Heart right ventricle (tissue), 16 donors: ENCODE measurements at places on chromosomes 6 and 20. TPM values are rescaled to one million over a fixed set of nuclear protein-coding genes. Genes with fewer than 3 reads are reported as not detected.

GRCh38 chr6:5809450-5809849, 197.3 kb downstream of the NRN1 start:
- no peaks in the 10 kb centered on the region for H3K36me3 ChIP-seq
- no peaks in the 10 kb centered on the region for H3K4me1 ChIP-seq
- no peak for DNase-seq
- H3K27me3 ChIP-seq, result no peaks in the 10 kb centered on the region
- no peak overlapping the region for H3K27ac ChIP-seq

The SNAP91 gene
- total RNA-seq, result 3.1 TPM

GRCh38 chr6:154482858-154483257, 27.6 kb downstream of the CNKSR3 start:
- H3K27me3 ChIP-seq, result no peaks in the 10 kb centered on the region
- H3K4me1 ChIP-seq, result peaks cover 39% of the 10 kb centered on the region
- H3K4me3 ChIP-seq, result no peak overlapping the region
- no peaks in the 10 kb centered on the region for H3K36me3 ChIP-seq
- H3K27ac ChIP-seq, result peak overlapping the region; percentile 70

DNA sequence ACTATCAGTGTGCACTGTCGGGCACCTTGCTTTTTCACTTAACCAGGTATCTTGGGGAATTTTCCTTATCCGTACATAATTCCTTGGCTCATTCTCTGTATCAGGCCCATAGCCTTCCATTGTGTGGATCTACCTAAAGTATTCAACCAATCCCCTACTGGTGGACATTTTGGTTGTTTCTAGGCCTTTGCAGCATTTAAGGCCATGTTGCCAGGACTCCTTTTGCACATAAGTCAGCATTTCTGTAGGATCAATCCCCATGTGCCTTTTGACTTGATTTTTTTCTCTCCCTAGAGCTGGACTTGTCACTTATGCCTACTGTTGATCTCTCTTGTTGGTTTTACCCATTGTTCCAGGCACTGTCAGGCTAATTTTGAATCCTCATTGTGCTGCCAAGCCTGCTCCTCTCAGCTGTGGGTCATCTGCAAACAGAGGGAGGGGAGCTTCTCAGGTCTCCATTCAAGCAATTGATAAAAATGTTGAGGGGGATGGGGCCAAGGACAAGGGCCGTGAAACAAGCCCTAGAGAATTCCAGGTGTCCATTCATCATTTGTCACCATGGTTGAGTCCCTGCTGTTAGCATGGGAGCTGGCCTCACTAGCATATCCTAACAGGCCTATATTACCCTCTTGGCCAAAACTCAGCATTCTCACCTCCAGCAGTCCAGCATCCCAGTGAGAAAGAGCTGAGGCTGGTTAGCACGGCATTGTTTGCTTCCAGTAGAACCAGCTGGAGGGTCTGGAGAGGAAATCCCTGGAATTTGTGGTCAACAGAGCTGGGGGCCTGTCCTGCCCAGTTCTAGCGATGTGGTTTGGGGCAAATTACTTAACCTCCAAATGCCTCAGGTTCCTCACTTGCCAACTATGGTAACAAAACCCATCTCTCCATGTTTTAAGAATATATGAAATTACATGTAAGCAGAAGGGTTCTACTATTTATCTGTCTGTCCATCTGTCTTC, 178.4 kb downstream of the MRPL14 start:
- DNase-seq, result no peak
- no peaks in the 10 kb centered on the region for H3K27me3 ChIP-seq
- no peak overlapping the region for H3K4me3 ChIP-seq
- peaks cover 23% of the 10 kb centered on the region for H3K4me1 ChIP-seq

DNA sequence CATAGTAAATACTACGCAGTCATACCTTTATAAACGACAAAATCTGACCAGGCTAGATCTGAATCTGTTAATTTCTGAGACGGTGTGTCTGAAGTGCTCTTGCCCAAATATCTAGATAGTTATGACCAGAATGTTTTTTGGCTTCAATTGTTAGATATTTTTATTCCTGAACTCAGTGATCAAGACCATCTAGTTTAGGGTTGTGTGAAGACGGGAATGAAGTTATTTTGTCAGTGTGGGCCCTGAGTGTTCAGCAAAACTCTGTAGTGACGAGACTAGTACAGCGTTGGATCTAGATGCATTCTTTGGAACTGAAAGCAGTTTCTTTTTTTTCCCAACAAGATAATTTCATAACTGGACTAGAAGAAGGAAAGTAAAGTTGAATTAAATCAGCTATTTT, 3.1 kb downstream of the STXBP5 start:
- H3K4me3 ChIP-seq, result peak overlapping the region; percentile 26
- H3K4me1 ChIP-seq, result peaks cover 39% of the 10 kb centered on the region
- DNase-seq, result no peak
- no peaks in the 10 kb centered on the region for H3K36me3 ChIP-seq

DNA sequence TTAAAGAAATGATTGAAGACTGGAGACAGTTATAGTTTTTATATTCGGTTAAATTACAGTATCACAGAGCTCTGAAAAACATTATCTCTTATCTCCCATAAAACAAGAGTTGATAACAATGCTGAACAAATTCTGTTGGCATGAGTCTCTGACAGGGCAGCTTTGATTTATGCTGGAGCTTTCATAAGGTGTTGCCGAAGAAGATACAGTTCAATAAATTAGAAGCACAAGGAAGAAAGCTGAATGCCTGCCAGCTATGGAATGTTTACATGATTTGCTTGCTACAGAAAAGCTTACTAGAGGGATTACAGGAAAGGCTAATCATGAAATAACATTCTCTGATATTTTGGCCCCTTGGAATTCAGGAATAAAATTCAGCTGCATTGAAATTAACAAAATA, 431.9 kb upstream of the GJE1 start:
- no peak for DNase-seq
- H3K27me3 ChIP-seq, result no peaks in the 10 kb centered on the region
- no peak overlapping the region for H3K27ac ChIP-seq
- H3K4me1 ChIP-seq, result no peaks in the 10 kb centered on the region
- no peak overlapping the region for H3K4me3 ChIP-seq

DNA sequence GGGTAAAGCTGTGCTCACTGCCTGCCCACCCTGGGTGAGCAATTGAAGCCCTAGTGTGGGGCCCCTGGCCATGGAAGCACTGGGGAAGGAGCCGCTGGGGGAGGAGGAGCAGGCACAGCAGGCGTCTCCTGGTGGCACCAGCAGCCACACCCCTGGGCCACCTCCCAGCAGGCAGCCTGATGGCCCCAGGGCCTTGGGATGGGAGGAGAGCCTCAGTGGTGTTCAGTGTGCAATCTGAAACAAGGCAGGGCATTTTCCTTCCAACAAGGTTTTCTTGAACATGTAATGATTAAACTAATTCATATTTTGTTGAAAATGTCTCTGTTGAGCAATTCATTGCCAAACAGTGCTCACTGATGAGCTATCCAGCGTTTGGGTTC, 151.0 kb downstream of the ZDHHC14 start:
- H3K4me1 ChIP-seq, result peaks cover 8% of the 10 kb centered on the region
- H3K4me3 ChIP-seq, result no peak overlapping the region
- no peaks in the 10 kb centered on the region for H3K36me3 ChIP-seq
- DNase-seq, result no peak
- H3K27ac ChIP-seq, result no peak overlapping the region

The KCNK5 gene
- 0.19 TPM for total RNA-seq

DNA sequence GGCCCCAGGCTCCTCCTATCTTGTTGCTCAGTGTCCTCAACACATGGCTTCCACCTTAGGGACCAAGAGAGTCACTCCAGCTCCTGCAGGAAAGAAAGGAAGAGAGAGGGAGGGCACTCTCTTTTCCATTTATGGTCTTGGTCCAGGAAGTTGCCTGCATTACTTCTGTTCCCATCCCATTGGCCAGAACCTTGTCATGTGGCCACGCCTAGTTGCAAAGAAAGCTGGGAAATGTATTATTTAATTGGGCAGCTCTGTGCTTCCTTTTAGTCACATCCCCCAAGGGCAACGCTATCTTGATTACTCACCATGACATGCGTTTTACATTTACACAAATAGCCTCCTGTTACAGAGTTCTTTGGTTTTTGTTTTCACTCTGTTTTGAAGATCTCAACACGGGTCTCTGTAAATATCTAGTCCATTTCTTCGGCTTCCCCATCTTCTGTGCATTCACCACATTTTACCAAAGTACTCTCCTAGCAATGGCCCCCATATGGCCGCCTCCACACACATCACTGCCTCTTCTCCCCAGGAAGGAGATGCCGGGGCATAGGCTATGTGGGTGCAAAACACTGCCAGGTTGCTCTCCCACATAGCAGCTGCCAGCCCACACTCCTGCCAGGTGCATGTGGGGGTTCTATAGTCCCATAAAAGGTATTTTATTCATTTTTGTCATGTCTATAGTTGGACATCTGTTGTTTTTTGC, 35.7 kb upstream of the ZMYND8 start:
- no peak overlapping the region for H3K4me3 ChIP-seq
- peaks cover 3% of the 10 kb centered on the region for H3K4me1 ChIP-seq
- no peaks in the 10 kb centered on the region for H3K27me3 ChIP-seq
- H3K27ac ChIP-seq, result no peak overlapping the region
- no peak for DNase-seq

GRCh38 chr6:165599121-165599520, 63.9 kb downstream of the PDE10A start:
- H3K27me3 ChIP-seq, result no peaks in the 10 kb centered on the region
- H3K4me3 ChIP-seq, result no peak overlapping the region
- peaks cover 28% of the 10 kb centered on the region for H3K4me1 ChIP-seq
- H3K27ac ChIP-seq, result no peak overlapping the region
- no peaks in the 10 kb centered on the region for H3K36me3 ChIP-seq

The VSTM2L gene
- 10.6 TPM for total RNA-seq

The LTV1 gene
- 14.6 TPM for total RNA-seq

The ZSCAN31 gene
- total RNA-seq, result 14.1 TPM

The POU3F2 gene
- total RNA-seq, result not detected

- no peaks in the 10 kb centered on the region for H3K27me3 ChIP-seq
- peak; percentile 45 for DNase-seq
- no peak overlapping the region for H3K4me3 ChIP-seq
- H3K27ac ChIP-seq, result no peak overlapping the region
Measured at GRCh38 chr20:50427719-50428083, 82.5 kb upstream of the PTPN1 start.

DNA sequence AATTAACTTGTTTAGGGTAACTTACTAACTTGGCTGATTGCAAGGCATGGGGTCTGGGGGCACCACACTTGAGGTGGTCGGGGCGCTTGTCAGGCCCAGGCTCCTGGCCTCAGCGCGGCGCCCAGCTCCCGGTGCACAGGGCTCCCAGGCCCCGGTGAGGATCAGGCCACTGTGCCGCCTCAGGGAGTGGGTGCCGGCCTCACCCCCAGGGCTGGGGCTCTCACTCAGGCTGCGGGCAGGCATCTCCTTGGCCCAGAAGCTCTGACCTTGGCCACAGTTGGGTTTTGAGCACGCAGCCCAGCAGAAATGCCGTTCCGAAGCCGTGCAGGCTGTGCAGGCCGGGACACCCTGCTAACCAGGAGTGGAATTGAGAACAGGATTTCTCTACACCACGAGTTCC, 37.8 kb upstream of the BHLHE23 start:
- no peak overlapping the region for H3K27ac ChIP-seq
- DNase-seq, result no peak
- no peaks in the 10 kb centered on the region for H3K4me1 ChIP-seq
- no peaks in the 10 kb centered on the region for H3K36me3 ChIP-seq

GRCh38 chr20:41664584-41664983, 46.4 kb upstream of the CHD6 start:
- H3K4me3 ChIP-seq, result no peak overlapping the region
- no peaks in the 10 kb centered on the region for H3K36me3 ChIP-seq
- no peak overlapping the region for H3K27ac ChIP-seq

The MATN4 gene
- not detected for total RNA-seq

GRCh38 chr6:3900744-3901336, 51.7 kb downstream of the FAM50B start:
- no peak overlapping the region for H3K4me3 ChIP-seq
- no peaks in the 10 kb centered on the region for H3K27me3 ChIP-seq
- DNase-seq, result no peak
- peaks cover 2% of the 10 kb centered on the region for H3K4me1 ChIP-seq

The TSPO2 gene
- not detected for total RNA-seq

The OR2J3 gene
- total RNA-seq, result not detected

GRCh38 chr6:87738000-87738399, 36.0 kb upstream of the AKIRIN2 start:
- H3K27ac ChIP-seq, result no peak overlapping the region
- no peaks in the 10 kb centered on the region for H3K36me3 ChIP-seq
- no peaks in the 10 kb centered on the region for H3K4me1 ChIP-seq
- no peaks in the 10 kb centered on the region for H3K27me3 ChIP-seq

The LYRM2 gene
- 43.1 TPM for total RNA-seq

DNA sequence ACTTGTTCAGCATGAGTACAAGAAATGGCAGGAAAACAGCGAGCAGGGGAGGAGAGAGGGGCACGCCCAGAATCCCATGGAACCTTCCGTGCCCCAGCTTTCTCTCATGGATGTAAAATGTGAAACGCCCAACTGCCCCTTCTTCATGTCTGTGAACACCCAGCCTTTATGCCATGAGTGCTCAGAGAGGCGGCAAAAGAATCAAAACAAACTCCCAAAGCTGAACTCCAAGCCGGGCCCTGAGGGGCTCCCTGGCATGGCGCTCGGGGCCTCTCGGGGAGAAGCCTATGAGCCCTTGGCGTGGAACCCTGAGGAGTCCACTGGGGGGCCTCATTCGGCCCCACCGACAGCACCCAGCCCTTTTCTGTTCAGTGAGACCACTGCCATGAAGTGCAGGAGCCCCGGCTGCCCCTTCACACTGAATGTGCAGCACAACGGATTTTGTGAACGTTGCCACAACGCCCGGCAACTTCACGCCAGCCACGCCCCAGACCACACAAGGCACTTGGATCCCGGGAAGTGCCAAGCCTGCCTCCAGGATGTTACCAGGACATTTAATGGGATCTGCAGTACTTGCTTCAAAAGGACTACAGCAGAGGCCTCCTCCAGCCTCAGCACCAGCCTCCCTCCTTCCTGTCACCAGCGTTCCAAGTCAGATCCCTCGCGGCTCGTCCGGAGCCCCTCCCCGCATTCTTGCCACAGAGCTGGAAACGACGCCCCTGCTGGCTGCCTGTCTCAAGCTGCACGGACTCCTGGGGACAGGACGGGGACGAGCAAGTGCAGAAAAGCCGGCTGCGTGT, 11.6 kb downstream of the TNFAIP3 start:
- peaks cover 64% of the 10 kb centered on the region for H3K36me3 ChIP-seq
- H3K4me1 ChIP-seq, result peaks cover 29% of the 10 kb centered on the region
- H3K27me3 ChIP-seq, result no peaks in the 10 kb centered on the region
- H3K27ac ChIP-seq, result peak overlapping the region; percentile 54

The IL17F gene
- total RNA-seq, result not detected

The RAB44 gene
- total RNA-seq, result not detected

DNA sequence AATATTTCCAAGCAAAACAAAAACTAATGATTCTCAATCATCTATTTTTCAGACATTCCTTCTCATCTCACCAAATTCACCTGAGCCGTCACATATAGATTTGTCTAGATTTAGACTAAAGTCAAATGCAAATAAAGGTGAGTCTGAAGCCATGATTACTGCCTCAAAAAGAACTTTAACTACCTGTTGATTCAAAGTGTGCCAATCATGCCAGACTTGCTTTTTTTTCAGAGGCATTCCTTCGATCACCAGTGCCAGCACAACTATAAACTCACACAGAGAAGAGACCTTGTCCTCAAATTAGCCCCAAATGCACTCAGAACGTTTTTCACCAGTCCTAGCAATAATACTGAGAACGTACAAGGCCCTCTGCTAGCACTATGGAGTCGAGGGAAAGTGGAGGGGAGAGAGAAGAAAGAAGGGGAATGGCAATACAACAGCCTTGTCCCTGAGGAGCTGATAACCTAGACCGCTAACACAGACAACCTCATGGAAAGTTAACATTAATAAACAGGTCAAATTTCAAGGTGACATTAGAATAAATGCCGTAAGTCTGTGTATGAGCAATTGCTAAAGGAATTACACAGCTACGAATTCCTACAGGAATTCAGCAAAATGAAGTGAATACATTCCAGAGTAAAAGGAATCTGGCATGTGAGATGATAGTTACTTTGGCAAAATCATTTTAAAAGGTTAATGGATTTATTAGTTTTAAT, 60.9 kb downstream of the EPB41L2 start:
- H3K27me3 ChIP-seq, result no peaks in the 10 kb centered on the region
- peaks cover 70% of the 10 kb centered on the region for H3K4me1 ChIP-seq
- H3K27ac ChIP-seq, result peak overlapping the region; percentile 58
- no peak overlapping the region for H3K4me3 ChIP-seq
